ENCODE measurements at places on chromosomes 3 and 15.

GRCh38 chr15:50906954-50907600, 1.4 kb upstream of the AP4E1 start:
- no peak for DNase-seq

GRCh38 chr3:184568924-184569829, 7.6 kb downstream of the EPHB3 start:
- DNase-seq, result no peak

DNA sequence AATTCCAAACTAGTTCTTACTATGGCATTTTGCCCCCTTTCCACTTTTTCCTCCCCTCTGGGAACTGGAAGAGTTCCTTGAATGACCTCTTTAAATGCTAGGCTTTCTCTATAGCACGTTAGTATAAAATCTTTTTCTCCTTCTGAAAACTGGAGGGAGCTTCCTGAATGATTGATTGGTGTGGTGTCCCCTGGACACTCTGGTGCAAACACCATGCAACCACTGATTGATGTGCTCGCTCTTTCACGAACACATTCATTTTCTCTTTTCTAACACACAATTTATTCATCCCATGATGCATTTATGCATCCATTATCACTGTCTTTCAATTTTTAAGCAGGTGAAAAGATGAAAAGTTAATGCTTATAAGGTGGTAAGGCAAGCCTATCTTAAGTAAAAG, 159.1 kb upstream of the NANOGP8 start:
- DNase-seq, result no peak

DNA sequence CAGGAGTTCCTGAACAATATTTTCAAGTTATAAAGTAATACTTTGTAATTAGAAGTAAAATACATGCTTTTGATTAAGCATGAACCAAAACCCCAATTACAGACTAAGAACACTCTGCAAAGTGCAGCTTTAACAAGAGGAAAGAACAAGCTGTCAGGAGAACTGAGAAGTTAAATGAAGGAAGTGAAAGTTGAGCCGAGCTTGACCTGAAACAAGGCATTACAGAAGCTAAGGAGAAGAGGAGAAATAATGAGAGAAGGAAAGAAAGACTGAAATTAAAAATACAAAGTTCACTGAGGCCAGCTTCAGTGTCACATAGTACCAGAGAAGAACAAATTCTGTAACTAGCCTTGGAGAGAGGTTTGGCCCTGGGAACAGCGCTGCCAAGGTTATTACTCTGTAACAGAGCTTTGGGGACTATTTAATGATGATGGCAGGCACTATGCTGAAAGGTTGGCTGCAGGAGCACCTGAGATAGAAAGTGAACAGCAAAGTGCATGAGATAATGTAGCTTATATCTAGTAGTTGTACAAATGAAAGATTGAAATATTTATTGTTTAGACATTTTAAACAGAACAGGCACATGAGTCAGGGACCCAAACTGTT, 241.9 kb upstream of the PEX5L start:
- no peak for DNase-seq

- no peak for DNase-seq
Measured at GRCh38 chr15:64236156-64236894, 73.5 kb upstream of the PPIB start.

- DNase-seq, result no peak
Measured at GRCh38 chr3:127735767-127736693, 63.3 kb downstream of the ABTB1 start.

GRCh38 chr3:195697582-195698324, 23.0 kb upstream of the MUC20 start:
- no peak for DNase-seq

GRCh38 chr15:98758224-98758623, 109.9 kb downstream of the IGF1R start:
- no peak for DNase-seq
